ENCODE measurements at places on chromosomes 7 and 10. TPM values are rescaled to one million over a fixed set of nuclear protein-coding genes. Genes with fewer than 3 reads are reported as not detected.

- no peak for DNase-seq
Measured at GRCh38 chr10:56633876-56634452, 272.9 kb upstream of the ZWINT start.

DNA sequence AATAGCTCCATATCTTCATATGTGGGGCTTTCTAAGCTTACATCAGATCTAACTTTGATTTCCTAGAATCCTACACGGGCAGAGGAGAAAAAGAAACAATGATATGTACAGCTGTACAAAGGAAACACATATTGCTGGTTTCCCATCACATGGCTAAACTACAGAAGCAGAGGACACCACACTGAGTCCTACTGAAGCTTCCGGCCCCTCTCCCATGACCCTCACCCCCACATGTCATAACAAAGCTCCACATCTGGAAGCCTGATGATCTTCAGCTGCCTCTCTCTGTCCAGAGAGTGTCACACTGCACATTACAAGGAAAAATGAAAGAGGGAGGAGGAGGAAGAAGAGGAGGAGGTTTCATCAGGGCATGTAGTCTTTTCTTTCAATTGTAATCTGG, 14.0 kb downstream of the SLC16A12 start:
- no peak for DNase-seq

DNA sequence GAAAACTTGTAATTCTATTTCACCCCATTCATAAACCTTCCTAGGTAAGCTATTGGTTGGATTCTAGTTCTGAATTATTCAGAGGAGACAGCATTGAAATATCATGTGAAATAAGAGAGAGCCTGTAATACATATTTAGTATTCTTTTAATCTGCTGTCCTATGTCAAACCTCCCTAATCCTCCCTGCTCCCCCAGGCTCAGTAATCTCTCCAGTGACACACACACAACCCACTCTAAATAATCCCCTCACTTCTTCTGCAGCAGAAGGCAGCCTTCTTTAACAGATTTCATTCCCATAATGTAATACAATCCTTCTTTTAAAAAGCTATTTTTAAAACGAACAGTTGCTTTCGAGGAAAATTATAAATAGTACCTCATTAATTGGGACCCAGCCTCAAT, 639.7 kb upstream of the AUTS2 start:
- no peak for DNase-seq

- peak; percentile 59 for DNase-seq
Measured at GRCh38 chr7:107920048-107920772, 29.2 kb downstream of the DLD start.

GRCh38 chr7:16747102-16747501, 6.5 kb upstream of the TSPAN13 start:
- DNase-seq = no peak

DNA sequence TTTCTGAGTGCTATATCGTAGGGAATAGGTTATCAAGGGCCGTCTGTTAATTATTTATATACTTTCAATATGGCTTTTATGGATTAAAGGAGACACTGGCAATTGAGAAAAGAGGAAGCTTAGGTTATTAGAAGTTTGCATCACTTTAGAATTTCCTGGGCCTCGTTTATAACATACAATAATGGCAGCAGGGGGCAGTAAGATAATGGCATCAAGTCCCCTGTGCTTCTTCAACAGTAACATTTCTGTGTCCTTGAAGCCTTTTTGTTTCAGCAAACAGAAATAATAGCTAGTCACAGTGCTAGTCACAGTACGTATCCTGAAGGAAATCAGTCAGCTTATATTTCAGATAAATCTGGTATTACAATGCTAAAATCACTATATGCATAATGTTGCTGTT, 41.9 kb downstream of the SPAM1 start:
- DNase-seq = no peak

DNA sequence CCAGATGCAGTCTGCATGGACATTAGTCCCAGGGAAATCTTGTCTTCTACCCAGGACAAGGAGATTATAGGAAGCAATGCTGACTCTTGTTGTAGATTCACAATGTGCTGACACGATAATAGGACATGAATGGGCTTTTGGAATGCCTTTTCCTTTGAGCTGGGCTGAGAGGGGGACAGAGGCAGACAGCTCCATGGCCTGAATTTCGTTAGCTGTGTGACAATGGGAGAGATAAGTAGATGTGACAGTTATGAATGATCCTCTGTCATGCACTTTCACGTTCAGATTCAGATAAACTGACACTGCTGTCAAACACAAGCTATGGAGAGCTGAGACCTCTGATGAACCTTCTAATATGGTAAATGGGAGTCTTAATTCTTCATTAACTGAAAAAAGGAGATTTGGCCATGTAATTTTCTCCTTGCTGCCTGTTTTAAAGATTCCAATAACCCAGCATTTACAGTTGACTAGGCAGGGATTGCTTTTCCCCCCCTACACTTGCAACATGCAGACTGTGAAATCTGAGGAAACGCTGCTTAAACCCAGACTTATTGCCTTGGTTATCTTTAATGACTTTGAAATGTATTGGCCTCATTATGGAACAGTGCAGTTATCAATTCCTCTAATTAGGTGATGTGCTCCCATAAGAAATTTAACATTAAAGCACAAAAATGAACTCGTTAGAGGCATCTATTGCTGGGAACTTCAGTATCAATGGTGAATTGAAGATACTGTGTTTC, 669.3 kb downstream of the AUTS2 start:
- no peak for DNase-seq

GRCh38 chr7:13991791-13992595, 2.5 kb upstream of the ETV1 start:
- DNase-seq = no peak

DNA sequence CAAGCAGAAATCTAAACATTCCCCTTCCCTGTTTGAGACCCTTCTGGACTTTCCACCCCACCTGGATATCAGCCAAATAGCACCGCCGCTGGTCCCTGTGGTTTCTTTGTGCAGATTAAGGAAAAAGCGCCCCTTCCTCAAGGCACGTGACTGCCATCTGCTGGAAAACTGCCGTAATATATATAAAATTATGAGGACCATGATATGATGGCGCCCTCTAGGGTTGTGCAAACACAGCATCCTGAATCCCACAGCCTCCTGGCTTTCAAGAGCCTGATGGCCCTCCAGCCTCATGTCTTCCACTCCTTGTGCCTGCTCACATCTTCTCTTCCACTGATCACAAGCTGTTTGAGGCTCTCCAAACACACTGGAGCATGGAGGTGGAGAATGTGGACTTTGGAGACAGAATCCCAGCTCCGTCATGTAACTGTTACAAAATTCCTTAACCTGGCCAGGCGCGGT, 121.3 kb downstream of the MYL10 start:
- no peak for DNase-seq

GRCh38 chr10:13712837-13713581, 126.2 kb downstream of the PRPF18 start:
- peak; percentile 94 for DNase-seq

GRCh38 chr7:2146676-2147472, 85.9 kb downstream of the MAD1L1 start:
- no peak for DNase-seq

DNA sequence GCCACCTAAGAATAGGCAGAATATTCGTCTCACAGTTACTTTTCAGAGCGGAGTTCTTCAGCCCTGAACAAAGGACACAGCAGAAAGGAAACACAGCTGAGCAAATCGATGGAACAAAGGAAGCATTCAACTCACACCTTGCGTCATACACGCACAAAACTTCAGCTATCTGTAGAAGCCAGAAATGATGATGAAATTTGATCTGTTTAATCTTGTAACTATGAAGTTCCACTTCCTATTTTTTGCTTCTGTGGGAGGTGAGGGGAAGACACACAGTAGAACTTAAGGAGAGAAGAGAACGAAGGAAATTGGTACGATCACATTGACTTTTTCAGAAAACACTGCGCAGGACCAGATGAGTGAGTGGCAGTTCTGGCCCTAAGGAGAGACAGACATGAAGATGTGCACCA, 26.2 kb downstream of the FAM171A1 start:
- DNase-seq = no peak

DNA sequence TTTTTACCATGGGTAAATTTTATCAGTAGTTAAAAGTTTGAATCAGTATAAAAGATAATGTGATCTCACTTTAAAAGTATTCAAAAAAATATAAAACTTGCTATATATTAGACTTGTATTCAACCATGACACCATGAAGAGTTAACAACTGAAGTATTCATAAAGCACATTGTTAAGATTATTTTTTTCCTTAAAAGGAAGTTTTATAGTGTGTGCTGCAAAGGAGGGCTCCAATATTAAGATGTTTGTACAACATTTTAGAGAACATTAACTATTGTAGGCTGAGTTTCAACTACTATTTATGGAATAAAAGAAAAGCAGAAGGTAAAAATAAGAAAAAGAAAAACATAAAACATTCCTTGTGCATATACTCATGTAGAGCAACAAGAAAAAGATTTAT, 24.5 kb upstream of the CUBN start:
- DNase-seq = no peak

DNA sequence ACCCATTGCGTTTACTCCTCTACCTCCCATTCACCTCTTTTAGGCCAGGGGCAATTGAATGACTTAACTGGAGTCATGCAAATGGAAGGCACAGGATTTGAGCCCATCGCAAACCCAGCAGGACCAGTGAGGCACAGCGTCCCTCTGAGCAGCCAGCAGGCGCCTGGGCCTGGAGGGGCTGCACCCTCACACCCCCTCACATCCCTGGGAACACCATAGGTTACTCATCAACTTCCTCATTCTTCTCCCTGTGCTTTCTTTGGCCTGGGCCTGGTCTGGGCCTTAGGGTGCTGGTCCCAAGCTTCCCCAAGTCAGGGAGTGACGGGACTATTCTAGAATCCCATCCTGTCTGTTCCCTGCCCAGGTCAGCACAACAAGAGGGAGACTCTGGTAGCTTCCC, 169.4 kb upstream of the EEPD1 start:
- DNase-seq = no peak

DNA sequence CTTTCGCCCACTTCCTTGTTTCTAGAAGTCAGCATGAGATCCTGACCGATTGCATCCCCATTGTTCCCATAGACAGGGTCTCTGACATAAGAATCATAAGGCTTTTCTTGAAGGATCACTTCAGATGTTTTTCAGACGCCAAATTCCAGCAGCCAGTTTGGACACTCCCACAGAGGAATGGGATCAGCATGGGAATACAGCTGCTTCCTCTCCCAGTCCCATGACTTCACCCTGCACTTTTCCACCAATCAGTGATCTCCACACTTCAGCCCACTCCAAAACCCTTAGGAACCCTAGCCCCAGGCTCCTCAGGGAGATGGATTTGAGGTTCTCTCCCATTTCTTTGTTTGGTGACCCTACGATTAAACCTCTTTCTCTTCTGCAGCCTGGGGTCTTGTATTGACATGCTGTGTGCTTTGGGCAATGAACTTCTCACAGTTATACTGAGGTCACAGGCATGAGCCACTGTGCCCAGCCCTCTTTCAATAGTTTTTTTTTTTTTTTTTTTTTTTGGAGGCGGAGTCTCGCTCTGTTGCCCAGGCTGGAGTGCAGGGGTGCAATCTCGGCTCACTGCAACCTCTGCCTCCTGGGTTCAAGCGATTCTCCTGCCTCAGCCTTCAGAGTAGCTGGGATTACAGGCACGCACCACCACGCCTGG, 52.8 kb upstream of the CHST3 start:
- DNase-seq = no peak

- peak; percentile 67 for DNase-seq
Measured at GRCh38 chr10:31381766-31382316, 62.8 kb downstream of the ZEB1 start.

GRCh38 chr10:43573250-43574000, 991 bp downstream of the ZNF239 start:
- DNase-seq = no peak

DNA sequence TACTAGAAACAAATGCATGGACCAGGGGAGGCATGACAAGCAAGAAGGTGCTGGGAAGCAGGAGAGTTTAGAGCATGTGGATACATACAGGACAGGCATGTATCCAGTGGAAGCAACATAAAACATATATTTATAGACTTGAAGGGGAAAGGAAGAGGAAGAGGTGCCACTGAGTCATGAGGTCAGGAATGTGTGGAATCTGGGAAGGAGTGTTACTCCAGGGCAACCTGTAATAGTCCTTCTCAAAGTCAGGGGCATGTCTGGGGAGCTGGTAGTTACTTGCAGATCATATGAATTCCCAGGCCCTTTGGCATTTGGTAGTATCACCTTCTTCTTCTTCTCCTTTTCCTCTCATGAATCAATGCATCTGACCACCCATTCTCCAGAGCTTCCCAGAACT, 246.6 kb downstream of the XPNPEP1 start:
- no peak for DNase-seq

- DNase-seq = no peak
Measured at GRCh38 chr10:17067376-17068264, 62.0 kb downstream of the CUBN start.

GRCh38 chr10:119550827-119551226, 8.3 kb upstream of the RGS10 start:
- no peak for DNase-seq

GBX1 gene
- total RNA-seq = not detected

TES gene
- total RNA-seq = 124 TPM

CC2D2B gene
- total RNA-seq = 0.36 TPM

CREB5 gene
- 5.0 TPM for total RNA-seq

ACTL6B gene
- total RNA-seq = not detected

PROSER2 gene
- total RNA-seq = 6.9 TPM

FAM180A gene
- total RNA-seq = 28.9 TPM

SPDYE2 gene
- total RNA-seq = not detected

TUBB8 gene
- total RNA-seq = not detected

NYAP1 gene
- total RNA-seq = under 0.01 TPM

SH2D4B gene
- total RNA-seq = not detected

TFEC gene
- total RNA-seq = under 0.01 TPM
